ENCODE measurements at places on chromosomes 3 and 15.
A peak's percentile ranks its signal among the peaks of the same experiment; 100 is the strongest.

- no peak for DNase-seq
Measured at GRCh38 chr3:24052446-24052845, 107.4 kb downstream of the NR1D2 start.

GRCh38 chr15:33370623-33371020 lies 59.9 kb downstream of the RYR3 start:
- no peak for DNase-seq

- DNase-seq: no peak
Measured at GRCh38 chr3:28907616-28908015, 373.3 kb upstream of the RBMS3 start.

DNA sequence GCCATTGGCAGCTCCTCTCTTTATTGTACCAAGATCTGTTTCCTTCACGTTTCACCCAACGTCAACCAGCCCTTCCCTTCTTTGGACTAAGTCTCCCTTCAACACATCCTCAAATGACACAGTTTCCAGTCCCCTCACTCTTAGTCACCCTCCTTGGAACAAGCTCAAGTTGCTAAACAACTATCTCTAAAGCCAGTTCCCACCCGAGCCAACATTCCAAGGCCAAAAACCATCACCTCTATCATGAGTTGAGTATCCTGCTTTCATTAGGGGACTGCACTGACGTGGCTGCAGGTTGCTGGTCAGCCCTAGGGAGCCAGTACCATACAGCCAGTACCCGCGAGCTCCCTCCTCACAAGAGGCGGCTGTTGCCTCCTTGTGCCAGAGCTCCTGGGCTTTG lies 73.8 kb downstream of the LIPC start:
- no peak for DNase-seq

DNA sequence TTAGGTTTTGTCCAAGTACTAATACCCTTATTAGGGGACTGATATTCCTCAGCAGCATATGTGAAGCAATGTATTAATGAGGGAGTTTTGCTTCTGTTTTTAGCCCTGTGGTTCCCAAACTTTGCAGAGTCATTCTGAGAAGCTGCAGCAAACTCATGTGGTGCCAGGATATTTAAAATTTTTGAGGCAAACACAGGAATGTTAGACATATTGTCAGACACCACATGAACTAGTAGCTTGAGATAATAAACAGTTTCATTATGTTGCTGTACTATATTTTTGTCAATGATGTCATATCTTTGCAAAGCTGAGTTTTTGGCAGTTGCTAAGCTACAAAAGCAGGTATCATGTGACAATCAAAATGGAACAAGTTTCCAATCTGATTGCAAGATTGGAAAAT lies 36.6 kb downstream of the ATP6V1A start:
- peak; percentile 97 for DNase-seq

DNA sequence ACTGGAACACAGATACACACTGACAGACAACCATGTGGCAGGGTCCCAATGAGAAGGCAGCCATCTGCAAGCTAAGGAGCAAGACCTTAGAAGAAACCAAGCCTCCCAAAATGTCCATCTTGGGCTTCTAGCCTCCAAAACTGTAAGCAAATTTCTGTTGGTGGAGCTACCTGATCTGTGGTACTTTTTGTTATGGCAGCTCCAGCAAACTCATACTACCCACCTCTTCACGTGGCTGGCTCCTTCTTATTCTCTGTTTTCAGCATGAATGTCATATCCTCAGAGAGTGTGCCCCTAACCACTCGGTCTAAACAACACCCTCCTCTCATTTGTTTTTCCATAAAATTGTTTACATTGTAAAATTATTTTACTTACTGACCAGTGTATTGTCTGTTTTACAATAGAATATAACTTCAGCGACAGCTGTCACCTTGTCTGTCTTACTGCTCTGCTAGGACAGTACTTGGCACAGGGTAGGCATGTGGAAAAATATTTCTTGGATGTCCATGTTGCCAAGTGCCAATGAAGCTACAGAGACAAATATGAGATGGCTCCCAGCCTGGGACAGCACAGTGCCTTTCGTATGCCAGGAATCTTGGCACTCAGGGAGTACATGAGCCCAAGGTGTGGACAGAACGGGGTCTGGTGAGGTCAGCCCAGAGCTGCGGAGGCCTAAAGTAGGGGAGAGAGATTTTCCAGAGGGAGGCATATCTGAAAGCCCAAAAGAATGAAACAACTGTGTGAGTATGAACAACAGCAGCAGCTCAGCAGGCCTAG lies 17.4 kb upstream of the SLC25A36 start:
- DNase-seq: no peak

- no peak for DNase-seq
Measured at GRCh38 chr3:169871129-169871886, 1.6 kb upstream of the LRRC31 start.

GRCh38 chr3:152373379-152373778 lies 104.7 kb downstream of the MBNL1 start:
- DNase-seq: no peak

DNA sequence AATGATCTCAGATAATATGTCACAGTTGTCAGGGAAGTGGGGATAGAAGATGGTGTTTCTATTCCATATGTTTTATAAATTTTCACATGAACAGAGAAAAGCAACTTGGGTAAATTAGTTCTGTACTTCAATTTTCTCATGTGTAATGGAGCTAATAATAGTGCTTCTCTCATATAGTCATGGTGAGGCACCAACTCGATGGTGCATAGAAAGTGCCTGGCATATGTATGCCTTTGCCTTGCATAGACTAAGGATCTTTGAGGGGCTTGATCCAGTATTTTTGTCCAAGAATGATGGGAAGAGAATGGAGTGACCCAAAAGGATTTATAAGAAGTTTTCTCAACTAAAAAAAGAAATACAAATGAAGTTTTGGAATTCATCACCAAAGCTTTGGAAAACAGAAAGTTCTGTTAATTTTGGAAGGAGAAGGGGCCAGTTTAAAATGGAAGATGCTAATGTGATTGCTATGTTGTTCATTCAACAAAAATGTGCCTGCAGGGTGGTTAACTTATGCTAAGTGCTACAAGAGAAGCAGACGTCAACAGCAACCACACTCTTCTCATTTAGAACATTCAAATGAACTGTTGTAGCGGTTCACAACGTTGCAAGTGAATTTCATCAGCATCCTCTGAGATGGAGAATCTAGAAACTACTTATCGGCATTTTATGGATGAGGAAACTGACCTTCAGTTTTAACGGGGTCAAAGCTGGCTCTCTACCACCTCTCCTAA lies 86.1 kb downstream of the RTP4 start:
- no peak for DNase-seq

- DNase-seq: no peak
Measured at GRCh38 chr3:4751029-4751501, 228.2 kb upstream of the BHLHE40 start.

GRCh38 chr3:31016196-31016595 lies 121.7 kb upstream of the GADL1 start:
- DNase-seq: no peak

GRCh38 chr15:57647791-57648130 lies 56.1 kb downstream of the MYZAP start:
- DNase-seq: no peak

DNA sequence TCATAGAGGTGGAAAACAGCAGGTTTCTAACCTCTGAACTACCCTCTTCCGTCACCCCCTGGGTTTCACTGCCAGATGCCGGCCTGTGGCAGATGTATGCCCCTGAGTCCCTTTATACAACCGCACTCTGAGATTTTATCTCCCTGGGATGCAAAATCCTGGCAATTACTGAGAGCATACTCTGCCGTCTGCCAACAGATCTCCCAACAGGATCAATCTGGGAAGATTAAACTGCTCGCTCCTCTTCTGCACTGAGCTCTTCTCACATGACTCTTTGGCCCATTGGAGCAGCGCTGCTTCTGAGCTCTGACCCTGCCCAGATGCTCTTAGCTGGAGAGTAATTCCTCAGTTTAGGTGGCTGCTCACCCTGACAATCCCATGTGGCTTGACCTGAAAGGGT lies 133.2 kb downstream of the LIPC start:
- no peak for DNase-seq

DNA sequence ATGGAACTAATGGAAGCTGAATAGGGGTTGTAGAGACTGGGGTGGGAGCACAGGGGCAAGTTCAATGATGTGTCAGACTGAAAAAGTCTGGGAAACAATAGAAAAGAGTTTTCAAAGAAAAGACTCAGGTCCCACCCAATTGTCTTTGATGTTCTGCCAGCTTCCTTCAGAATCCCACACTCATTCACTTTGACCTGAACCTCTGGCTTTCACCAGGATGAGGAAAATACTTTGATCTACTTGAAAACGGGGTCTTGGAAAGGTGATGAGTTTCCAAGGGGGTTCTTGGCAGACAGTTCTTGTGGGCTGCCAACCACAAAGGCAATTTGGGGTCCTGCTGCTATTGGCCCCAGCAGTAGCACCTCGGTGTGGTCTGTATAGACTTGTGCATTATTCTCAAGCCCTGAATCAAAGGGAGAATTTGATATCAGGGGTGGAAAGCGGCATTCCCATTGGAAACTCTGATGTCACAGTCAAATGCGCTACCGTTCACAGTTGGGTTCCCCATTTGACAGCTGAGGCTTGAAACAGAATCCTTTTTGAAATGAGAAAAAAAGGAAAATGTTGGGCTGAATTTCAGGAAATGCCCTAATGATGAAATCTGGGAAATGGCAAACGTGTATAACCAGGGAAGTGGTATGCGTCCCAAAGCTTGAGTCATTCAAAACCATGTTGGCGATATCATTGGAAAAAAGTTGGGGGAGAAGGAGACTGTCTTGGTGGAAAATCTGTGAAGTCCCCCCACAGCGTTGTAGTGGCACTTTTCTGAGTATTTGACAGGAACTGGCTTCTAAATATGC lies 229.2 kb upstream of the LRTM1 start:
- DNase-seq: peak; percentile 67

DNA sequence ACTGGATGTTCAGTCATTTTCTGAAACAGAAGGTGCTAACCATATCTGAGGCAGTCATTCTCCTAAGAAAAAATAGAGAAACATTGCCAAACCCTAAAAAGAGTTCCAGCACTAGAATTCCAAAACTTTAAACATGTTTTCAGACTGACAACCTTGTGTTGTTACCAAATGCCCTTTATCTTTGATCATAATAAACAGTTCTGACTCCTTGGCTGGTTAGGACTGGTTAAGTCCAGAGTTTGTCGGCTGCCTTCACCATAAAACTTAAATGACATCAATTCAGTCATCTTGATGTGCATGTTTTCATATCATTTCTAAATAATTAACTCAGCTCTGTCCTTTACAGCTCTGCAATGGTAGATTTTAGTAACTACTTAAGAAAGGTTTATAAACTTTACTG lies 68.0 kb downstream of the COL8A1 start:
- DNase-seq: no peak
